H1 (cell line): ENCODE measurements at places on chromosomes 1 and 21. TPM values are rescaled to one million over a fixed set of nuclear protein-coding genes. Genes with fewer than 3 reads are reported as not detected.
A peak's percentile ranks its signal among the peaks of the same experiment; 100 is the strongest.

- H3K36me3 ChIP-seq: no peaks in the 10 kb centered on the region
- peaks cover 100% of the 10 kb centered on the region for H3K27me3 ChIP-seq
- peak; percentile 67 for DNase-seq
- H3K4me1 ChIP-seq: peaks cover 23% of the 10 kb centered on the region
- no peak overlapping the region for H3K27ac ChIP-seq
Measured at GRCh38 chr1:46485564-46486431, 3.8 kb upstream of the DMBX1 start.

DNA sequence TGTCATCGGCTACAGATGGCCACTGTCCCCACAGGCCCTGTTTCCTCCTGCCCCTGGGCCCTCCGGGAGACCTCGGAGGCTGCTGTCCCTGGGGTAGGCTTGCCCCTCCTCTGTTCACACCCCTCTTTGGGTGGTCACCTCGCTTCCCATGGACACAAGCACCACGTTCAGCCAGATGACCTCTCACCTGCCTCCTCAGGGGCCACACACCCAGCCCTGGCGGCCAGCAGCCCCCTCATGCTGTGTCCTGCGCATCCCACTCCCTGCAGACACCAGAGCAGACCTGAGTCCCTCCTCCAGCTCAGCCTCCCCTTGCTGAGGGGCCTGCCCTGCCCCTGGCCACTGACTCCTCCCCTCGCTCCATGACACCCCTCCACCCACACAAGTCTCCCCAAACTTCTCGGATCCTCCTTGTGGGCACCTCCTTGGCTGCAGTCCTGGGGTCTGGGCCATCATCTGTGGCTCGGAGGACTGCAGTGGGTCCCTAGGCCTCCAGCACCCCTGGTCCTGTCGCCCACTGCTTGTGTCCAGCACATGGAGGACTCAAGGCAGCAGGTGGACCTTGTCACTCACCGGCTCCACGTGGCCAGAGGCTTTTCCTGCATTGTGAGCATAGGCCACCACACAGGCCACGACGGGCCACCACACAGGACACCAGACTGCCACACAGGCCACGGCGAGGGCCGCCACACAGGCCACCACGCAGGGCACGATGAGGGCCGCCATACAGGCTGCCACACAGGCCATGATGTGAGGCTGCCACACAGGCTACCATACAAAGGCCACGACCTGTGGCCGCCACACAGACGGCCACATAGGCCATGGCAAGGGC, 51.1 kb downstream of the MORN1 start:
- no peak for DNase-seq
- H3K4me3 ChIP-seq: no peak overlapping the region
- H3K4me1 ChIP-seq: no peaks in the 10 kb centered on the region
- H3K27ac ChIP-seq: no peak overlapping the region

GRCh38 chr1:16205891-16206546, 6.4 kb downstream of the ARHGEF19 start:
- H3K4me1 ChIP-seq: no peaks in the 10 kb centered on the region
- H3K4me3 ChIP-seq: peak overlapping the region; percentile 29; the same call in 1 of the 2 replicates
- no peak overlapping the region for H3K27ac ChIP-seq
- no peak for DNase-seq

- H3K4me1 ChIP-seq: peaks cover 6% of the 10 kb centered on the region
- H3K4me3 ChIP-seq: peak overlapping the region; percentile 87
- H3K27ac ChIP-seq: no peak overlapping the region; the same call in 1 of the 2 replicates
- H3K36me3 ChIP-seq: no peaks in the 10 kb centered on the region
- H3K27me3 ChIP-seq: peaks cover 10% of the 10 kb centered on the region; the same call in 1 of the 2 replicates
Measured at GRCh38 chr1:13749543-13750341, 49.8 kb downstream of the PRDM2 start.

- H3K4me3 ChIP-seq: no peak overlapping the region
- H3K27me3 ChIP-seq: no peaks in the 10 kb centered on the region
- no peak overlapping the region for H3K27ac ChIP-seq
- no peaks in the 10 kb centered on the region for H3K4me1 ChIP-seq
- no peak for DNase-seq
Measured at GRCh38 chr1:177640687-177641086, 329.2 kb downstream of the SEC16B start.

- no peaks in the 10 kb centered on the region for H3K36me3 ChIP-seq
- H3K27ac ChIP-seq: no peak overlapping the region
- no peak overlapping the region for H3K4me3 ChIP-seq
- H3K27me3 ChIP-seq: no peaks in the 10 kb centered on the region
Measured at GRCh38 chr1:42788021-42788420, 3.2 kb downstream of the TMEM269 start.

DNA sequence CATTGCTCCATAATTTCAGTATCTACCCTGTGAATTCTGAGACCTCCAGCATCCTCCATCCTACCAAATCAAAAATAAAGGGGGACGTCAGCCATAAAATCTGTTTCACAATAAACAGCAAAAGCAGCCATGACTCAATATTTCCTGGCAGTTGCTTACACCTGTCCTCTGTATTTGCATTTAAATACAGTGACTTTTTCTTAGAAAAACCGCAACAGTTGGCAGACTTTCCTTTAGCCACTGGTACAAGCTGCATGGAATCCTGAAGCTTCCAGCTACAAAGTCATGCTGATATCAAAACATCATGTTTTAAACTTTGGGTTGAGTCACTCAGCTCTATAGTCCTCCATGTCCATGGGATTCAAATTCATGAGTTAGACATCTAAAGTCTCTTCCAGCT, 278.0 kb upstream of the KAZN start:
- H3K27ac ChIP-seq: no peak overlapping the region
- no peaks in the 10 kb centered on the region for H3K27me3 ChIP-seq
- H3K4me3 ChIP-seq: no peak overlapping the region
- no peaks in the 10 kb centered on the region for H3K4me1 ChIP-seq
- no peak for DNase-seq

DNA sequence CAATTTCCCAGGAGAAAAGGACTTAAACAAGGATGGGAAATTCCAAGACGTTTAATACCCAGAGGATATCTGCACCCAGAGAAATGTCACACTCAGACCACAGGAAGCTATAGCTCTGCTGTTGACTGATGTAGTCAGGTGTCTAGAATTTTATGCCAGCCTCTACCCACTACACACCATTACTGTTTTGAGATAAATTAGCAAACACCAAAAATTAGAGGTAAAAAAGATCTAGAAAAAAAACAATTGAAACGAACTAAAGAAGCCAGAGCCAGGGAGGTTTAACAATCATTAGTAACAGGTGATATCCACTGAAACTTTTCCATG, 519.9 kb downstream of the SMYD3 start:
- no peak overlapping the region for H3K4me3 ChIP-seq
- no peaks in the 10 kb centered on the region for H3K27me3 ChIP-seq
- no peaks in the 10 kb centered on the region for H3K4me1 ChIP-seq
- no peak overlapping the region for H3K27ac ChIP-seq
- H3K36me3 ChIP-seq: no peaks in the 10 kb centered on the region
- DNase-seq: no peak

- no peak overlapping the region for H3K4me3 ChIP-seq
- no peak overlapping the region for H3K27ac ChIP-seq
- DNase-seq: no peak
- no peaks in the 10 kb centered on the region for H3K4me1 ChIP-seq
- no peaks in the 10 kb centered on the region for H3K36me3 ChIP-seq
- H3K27me3 ChIP-seq: no peaks in the 10 kb centered on the region
Measured at GRCh38 chr1:94191216-94191615, 46.2 kb downstream of the ARHGAP29 start.

DNA sequence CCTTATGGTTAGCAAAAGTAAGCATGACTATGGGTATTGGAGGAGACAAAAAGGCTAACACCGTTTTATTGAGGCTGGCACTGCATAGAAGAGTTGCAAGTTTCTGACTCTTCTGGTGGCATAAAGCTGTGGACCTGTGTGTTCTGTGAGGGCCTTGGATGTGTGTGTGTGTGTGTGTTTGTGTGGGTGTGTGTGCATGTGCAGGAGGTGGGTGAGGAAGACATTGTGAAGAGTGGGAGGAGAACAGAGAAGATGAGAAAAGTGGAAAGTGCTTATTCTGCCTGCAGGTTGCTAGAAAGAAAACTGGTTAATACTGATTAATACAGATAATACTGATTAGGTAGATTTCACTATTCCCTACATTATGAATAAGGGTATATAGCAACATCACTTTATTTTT, 12.6 kb downstream of the SLC22A15 start:
- no peaks in the 10 kb centered on the region for H3K27me3 ChIP-seq
- no peaks in the 10 kb centered on the region for H3K4me1 ChIP-seq
- no peak overlapping the region for H3K27ac ChIP-seq
- DNase-seq: no peak

DNA sequence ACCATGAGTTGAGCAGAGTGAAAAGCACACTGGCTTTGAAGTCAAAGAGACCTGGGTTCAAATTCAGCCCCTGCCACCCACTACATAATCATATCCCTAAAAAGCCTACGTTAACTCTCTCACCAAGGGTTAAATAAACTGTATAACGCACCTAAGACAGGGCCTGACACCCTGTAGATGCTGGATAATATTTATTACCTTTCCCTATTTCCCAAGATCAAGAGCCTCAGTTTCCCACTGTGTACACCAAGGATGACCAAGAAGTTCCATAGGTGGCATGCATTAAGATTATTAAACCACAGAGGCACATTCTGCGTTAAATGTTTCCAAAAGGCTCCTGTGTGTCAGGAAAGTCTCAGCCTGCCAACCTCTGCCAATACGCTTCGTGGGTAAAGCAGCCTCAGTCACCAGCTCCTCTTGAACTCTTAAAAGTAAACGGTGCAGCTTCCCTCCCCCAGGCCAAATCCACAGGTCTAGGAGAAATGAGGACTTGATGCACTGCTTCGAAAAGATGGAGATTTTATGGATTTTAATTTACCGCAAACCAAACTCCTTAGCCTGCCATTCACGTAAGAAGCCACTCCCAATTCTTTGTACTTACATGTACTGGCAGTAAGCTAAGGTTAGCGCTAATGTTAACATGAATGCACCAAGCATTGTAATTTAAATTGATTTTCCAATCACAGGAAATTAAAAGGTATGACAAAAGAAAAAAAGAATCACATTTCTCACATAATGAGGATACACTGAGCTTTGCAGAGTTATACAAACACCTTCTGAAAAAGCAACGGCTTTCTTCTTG, 2.6 kb downstream of the USP24 start:
- H3K36me3 ChIP-seq: no peaks in the 10 kb centered on the region
- H3K27ac ChIP-seq: no peak overlapping the region
- no peak for DNase-seq
- no peaks in the 10 kb centered on the region; the same call in none of the 2 replicates for H3K4me1 ChIP-seq

DNA sequence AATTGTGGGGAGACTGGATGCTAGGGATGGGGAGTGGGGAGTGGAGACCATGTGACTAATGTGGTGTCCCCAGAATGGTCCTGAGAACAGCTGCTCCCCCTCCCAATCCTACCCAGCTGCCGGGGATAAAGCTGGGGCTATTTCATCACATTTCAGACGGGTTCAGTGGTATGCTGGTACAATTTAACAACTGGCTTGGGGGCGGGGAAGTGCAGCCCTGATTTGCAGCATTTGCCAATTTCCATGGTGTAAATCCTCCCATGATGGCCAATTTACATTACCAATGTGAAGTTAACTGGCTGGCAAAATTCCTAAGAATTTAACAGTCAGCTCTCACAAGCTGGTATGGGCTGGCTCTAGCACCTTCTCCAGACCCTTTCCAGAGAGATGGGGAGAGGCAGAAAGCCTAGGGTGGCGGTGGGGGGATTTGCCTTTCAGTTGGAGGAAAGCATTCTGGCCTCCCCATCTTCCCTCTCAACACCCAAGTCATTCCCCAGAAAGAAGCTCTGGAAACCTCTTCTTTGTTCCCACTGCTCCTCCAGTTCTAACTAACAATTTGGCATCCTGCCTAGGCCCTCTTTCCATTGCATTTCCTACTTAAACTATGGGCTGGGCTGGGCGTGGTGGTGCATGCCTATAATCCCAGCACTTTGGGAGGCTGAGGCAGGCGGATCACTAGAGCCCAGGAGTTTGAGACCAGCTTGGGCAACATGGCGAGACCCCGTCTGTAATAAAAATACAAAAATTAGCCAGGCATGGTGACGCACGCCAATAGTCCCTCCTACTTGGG, 11.3 kb upstream of the ADGRB2 start:
- DNase-seq: no peak
- no peak overlapping the region for H3K4me3 ChIP-seq
- no peak overlapping the region for H3K27ac ChIP-seq

DNA sequence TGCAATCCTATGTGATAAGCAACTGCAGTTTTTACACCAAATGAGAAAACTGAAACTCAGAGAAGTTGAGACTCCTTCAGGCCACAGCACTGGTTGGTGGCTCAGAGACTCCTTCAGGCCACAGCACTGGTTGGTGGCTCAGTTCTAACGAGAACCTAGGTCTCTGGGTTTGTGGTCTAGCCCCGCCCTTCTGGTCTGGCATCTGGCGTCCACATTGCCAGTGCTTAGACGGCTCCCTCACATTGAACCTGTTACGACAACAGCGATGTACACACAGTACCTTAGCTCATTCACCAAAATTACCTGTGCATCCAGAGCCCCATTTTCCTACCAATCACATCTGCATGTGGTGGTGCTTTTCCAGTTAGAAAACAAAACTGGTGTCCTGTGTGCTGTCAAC, 66.1 kb downstream of the NID1 start:
- H3K36me3 ChIP-seq: no peaks in the 10 kb centered on the region
- H3K4me3 ChIP-seq: no peak overlapping the region
- 0 out of 2 replicates have a peak, but pooled peaks cover 2% of the 10 kb centered on the region for H3K4me1 ChIP-seq
- H3K27ac ChIP-seq: no peak overlapping the region

DNA sequence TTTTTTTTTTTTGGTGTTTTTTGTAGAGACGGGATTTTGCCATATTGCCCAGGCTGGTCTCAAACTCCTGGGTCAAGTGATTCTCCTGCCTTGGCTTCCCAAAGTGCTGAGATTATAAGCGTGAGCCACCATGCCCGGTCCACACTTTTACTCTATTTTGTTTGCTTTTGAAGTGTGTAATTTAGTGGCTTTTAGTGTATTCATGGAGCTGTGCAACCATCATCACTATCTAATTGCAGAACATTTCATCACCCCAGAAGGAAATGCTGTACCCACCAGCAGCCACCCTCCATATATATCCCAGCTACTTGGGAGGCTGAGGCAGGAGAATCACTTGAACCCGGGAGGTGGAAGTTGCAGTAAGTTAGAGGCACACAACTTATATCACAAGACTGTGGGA, 136.9 kb upstream of the ERRFI1 start:
- H3K27ac ChIP-seq: no peak overlapping the region
- H3K4me1 ChIP-seq: peaks cover 10% of the 10 kb centered on the region
- no peak for DNase-seq
- no peak overlapping the region for H3K4me3 ChIP-seq
- H3K27me3 ChIP-seq: no peaks in the 10 kb centered on the region
- no peaks in the 10 kb centered on the region for H3K36me3 ChIP-seq

Gene PTGS2
- 0.28 and 0.29 TPM in 2 replicates for polyA plus RNA-seq

Gene ICOSLG
- 2.3 and 3.1 TPM in 2 replicates for polyA plus RNA-seq

Gene OR11L1
- not detected in 2 replicates for polyA plus RNA-seq

Gene TACSTD2
- 0.85 and 1.3 TPM in 2 replicates for polyA plus RNA-seq

Gene NBPF10
- 0.09 and 0.20 TPM in 2 replicates for polyA plus RNA-seq

Gene CYP4A22
- 0.03 TPM in 1 of 2 replicates, not detected in the other for polyA plus RNA-seq

Gene OR2T11
- not detected in 2 replicates for polyA plus RNA-seq

Gene TRIM62
- 6.3 and 8.7 TPM in 2 replicates for polyA plus RNA-seq

Gene TEX38
- polyA plus RNA-seq: 0.09 and 0.33 TPM in 2 replicates

Gene NKAIN1
- 66.9 and 117 TPM in 2 replicates for polyA plus RNA-seq
